ENCODE measurements at places on chromosomes 7 and 10.

- no peak for DNase-seq
These were observed 69.0 kb downstream of the FAM107B start for GRCh38 chr10:14705548-14706230.

- no peak for DNase-seq
These were observed 31.7 kb downstream of the GPR85 start for GRCh38 chr7:113054938-113055337.

GRCh38 chr7:10076660-10077300 lies 896.9 kb upstream of the PHF14 start:
- DNase-seq = no peak

- DNase-seq = no peak
These were observed 71.2 kb upstream of the DUSP5 start for GRCh38 chr10:110426294-110427181.

GRCh38 chr7:44261240-44261639 lies 60.5 kb downstream of the YKT6 start:
- no peak for DNase-seq

DNA sequence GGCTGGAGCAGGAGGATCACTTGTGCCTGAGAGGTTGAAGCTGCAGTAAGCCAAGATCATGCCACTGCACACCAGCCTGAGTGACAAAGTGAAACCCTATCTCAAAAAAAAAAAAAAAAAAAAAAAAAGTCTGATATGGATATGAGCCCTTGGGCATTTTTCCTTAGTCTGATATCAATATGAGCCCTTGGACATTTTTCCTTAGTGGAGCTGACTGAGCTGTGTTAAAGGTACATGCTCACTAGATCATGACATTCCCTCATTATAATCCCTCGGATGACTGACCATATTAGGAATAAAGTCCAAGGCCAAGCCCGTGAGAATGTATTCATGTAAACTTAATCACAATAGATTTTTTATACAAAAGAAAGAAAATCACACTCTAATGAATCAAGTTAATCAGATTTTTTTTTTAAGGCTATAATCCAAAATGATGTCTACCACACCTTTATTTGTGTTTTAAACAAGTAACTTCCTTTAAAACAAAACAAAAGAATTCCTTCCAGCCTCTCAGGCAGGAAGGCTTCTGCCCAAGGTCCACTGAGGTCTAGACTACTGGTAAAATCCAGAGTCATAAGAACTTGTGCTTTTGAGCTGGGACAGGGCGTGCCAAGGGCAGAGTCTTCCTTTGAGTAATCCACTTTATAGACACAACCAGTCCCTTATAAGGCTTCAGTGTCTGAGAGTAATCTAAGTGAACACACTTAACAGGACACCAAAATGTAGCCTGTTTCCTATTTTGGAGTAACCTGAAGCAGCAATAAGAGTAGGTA lies 5.5 kb downstream of the PPA1 start:
- no peak for DNase-seq

- no peak for DNase-seq
These were observed 28.0 kb upstream of the MCU start for GRCh38 chr10:72663971-72664370.

DNA sequence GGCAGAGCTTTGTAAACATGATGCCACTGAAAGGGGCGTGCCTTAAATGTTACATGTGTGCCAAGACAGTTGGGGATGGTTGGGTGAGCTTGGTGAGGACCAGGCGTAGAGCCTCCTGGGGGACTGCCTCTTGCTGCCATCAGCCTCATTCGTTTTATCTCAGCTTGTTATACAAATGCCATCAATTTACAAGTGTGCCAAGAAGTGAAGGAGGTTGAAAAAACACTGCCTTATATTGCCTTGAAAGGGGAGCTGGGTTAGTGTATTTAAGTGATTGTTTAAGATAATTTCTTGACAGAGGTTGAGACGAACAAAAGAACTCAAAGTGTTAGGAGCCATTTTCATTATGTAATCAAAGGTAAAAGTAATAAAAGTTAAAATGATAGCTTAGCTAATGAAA lies 354.7 kb downstream of the PHTF2 start:
- DNase-seq = no peak

DNA sequence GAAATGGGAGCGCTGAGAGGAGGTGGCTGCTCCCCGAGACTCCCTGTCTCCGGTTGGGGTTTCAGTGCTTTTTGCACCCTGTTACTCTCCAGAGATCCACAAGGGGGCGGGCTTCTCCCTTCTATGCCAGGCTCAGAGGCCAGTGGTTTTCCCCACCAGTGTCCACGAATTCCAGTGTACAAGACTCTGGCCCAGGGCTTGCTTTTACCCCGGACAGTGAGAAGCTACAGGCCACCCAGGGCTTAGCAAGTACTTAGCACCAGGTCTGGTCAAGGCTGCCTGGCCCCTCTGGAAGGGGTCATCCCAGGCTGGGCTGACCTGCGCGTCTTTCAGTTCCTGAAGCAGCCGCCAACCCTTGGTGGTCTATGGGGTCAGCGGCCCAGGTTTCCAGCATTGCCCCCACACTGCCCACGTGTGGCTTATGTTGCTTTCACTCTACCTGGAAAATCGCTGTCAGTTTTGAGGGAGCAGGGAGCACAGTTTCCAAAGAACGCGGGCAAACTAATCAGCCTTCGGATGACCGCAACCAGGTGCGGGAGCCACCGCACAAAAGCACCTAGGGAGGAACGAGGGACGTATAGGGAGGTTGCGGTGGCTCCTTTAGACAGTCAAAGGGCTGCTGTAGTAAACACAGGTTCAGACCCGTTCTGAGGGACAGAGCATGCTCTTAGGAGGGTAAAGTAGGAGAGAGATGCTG lies 6.8 kb downstream of the CYP26A1 start:
- peak; percentile 53 for DNase-seq

DNA sequence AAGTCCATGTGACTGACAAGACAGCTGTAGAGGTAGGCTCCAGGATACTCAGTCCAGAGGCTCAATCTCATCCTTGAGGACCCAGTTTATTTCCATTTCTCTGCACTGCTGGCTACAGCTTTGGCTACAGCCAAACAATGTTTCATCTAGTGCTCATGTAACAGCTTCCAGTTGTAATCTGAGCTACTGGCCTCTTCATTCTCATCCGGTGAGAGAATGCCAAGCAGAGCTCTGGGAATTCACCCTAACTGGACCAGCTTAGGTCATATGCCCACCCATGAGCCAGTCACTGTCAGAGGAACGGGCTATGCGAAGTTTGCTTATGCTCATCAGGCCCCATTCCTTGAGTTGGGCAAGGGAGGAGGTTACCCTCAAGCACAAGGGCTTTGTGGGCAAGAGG lies 192.9 kb downstream of the EVX1 start:
- DNase-seq = no peak

GRCh38 chr7:43114458-43114780 lies 2.0 kb downstream of the HECW1 start:
- DNase-seq = no peak

DNA sequence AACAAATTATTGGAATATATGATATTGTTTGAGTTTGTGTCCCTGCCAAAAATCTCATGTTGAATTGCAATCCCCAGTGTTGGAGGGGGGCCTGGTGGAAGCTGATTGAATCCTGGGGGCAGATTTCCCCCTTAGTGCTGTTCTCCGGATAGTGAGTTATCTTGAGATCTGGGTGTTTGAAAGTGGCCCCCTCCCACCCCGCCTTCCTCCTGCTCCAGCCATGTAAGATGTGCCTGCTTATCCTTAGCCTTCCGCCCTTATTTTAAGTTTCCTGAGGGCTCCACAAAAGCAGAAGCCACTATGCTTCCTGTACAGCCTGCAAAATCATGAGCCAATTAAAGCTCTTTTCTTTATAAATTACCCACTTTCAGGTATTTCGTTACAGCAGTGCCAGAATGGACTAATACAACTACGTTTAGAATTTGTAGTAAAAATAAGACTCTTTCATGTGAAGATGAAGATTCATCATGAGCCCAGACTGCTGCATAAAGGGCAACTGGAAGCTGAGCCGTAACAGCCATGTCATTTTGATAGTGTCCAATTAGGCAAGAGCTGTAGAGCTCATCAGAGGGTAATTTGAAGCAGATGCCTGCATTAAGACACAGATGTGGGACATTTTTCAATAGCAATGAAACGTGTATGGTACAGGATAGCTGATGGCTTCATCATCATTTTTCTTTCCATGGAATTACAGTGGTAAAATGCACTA lies 1007.2 kb downstream of the REEP3 start:
- DNase-seq = no peak

DNA sequence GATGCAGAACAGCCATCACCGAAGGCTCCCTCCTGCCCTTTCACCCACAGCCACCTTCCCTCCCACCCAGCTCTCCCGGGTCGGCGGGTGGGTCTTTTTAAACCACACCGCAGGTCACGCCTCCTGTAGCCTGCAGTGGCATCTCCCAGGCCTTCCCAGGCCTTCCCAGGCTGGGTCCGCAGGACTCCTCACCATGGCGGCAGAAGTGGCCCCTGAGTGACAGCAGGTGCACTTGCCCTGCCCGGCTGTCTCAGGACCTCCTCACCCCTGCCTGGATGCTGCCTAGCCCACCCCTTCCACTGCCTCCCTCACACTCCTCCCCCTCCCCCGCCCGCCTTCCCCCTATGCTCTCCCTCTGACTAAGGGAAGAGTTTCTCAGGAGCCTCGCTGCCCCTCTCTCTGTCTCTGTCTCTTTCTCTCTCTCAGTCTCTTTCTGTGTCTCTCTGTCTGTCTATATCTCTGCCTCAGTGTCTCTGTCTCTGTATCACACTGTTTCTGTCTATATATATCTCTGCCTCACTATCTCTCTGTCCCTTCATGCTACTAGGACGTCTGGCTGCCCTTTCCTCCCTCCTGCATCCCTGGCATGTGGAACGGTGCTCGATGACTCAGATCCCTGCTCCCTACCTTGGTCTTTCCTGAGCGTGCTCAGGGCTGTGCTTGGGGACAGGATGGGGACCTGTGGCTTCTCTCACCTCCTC lies 57.5 kb downstream of the GLRX3 start:
- DNase-seq = no peak

DNA sequence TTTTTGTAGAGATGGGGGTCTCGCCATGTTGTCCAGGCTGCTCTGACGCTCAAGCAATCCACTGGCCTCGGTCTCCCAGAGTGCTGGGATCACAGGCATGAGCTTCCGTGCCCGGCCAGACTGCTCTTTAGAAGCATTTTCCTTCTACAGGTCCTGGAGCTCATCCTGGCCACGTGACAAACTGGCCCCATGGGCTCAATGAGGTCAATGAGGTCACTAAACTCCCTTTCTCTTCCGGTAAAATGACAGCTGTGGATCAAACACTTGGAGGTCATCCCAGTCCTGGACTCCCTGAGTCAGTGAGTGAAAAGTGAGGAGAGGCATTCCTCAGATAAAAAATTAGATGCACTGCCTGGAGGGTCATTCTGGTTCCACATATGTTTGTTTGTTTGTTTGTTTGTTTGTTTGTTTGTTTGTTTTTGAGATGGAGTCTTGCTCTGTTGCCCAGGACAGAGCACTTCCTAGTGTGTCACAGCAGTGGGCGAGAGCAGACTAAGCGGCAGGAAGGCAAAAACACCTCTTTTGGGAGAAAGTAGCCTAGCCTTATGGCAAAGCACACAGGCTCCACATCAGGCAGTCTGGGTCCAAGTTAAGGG lies 134.9 kb downstream of the TNS3 start:
- DNase-seq = no peak

- no peak for DNase-seq
These were observed 108.6 kb downstream of the RAB11FIP2 start for GRCh38 chr10:117938104-117938503.
